Activated CD4-positive, alpha-beta T cell treated with anti-CD3 and anti-CD28 coated beads for 1 hour (primary cell): ENCODE measurements at places on chromosomes 2 and 18.

DNA sequence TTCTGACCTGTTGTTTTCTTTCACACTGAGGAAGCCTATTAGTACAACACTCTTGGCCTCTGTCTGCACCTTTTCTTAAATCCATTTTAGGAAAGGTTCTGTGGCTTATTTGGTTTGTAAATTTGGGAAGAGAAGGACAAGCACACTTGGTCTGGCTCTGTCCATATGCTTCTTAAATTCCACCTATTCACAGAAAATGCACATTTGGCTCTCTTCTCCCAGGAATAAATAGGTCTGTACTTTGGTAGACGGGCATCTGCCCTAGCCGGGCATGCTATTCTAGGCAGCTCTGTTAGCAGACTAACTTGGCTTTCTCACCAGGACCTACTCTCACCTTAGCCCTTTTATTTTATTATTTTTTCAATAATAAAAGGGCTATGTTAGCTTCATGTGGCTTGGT is 1211.8 kb upstream of the SLC39A10 start:
- DNase-seq, result no peak

DNA sequence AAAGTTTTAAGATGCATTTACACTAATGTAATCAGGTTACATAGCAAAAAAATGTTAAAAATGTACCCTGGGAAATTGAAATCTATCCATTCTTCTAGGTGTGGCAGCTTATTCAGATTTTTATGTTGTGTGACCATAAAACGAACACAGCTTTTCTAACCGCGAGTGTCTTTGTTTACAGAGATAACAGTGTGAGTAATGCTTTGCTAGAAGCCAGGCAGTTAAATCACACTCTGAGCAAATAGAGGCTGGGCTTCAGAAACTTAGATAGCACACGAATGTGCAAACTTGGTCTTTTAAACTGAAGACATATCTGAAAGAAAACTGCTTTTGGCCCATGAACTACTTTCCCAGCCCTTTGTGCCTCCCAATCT is 116.1 kb downstream of the SPTBN1 start:
- DNase-seq, result no peak

GRCh38 chr2:145184741-145185651 is 665.1 kb upstream of the ZEB2 start:
- no peak for DNase-seq

GRCh38 chr2:136212426-136213378 is 94.8 kb upstream of the CXCR4 start:
- no peak for DNase-seq

DNA sequence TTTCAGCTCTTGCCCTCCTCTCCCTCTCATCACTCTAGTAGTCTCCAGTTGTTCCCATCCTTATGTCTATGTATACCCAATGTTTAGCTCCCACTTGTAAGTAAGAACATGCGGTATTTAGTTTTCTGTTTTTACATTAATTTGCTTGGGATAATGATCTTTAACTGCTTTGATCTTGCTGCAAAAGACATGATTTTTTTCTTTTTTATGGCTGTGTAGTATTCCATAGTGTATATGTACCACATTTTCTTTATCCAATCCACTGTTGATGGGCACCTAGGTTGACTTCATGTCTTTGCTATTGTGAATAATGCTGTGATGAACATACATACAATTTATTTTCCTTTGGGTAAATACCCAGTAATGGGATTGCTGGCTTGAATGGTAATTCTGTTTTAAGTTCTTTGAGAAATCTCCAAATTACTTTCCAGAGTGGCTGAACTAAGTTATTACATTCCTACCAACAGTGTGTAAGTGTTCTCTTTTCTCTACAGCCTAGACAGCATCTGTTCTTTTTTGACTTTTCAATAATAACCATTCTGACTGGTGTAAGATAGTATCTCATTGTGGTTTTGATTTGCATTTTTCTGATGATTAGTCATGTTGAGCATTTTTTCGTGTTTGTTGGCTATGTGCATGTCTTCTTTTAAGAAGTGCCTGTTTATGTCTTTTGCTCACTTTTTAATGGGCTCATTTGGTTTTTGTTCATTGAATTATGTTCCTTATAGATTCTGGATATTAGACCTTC is 179.6 kb upstream of the SLC39A10 start:
- DNase-seq, result no peak
